ENCODE measurements at places on chromosomes 3 and 15.

DNA sequence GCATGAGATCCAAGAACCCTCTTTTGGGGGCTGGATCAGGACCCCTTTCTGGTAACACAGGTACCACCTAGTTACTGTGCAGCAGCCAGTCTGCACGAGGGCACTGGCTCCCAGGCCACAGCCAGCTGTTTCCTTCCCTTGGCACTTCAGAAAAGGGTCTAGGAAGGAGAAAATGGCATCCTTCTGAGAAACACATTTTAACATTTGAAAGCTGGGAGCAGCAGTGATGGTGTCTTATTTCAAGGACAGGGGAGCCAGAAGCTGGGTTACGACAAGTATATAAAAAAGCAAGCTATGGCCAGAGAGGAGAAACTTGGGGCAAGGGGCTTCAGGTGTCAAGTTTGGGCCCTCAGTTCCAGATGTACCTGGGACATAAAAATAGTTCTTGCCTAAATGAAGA is 282.8 kb downstream of the CTNNB1 start:
- no peak for DNase-seq

GRCh38 chr3:10552631-10552943 is 47.2 kb upstream of the ATP2B2 start:
- no peak for DNase-seq

GRCh38 chr3:197957790-197958133 is 2.3 kb upstream of the LMLN start:
- DNase-seq, result no peak

- no peak for DNase-seq
Observed at GRCh38 chr15:41794081-41794480, 19.8 kb downstream of the MAPKBP1 start.

- no peak for DNase-seq
Observed at GRCh38 chr3:155957412-155957880, 87.0 kb downstream of the GMPS start.
